ENCODE measurements at places on chromosomes 11 and 22. TPM values are rescaled to one million over a fixed set of nuclear protein-coding genes. Genes with fewer than 3 reads are reported as not detected.

Gene VPS37C
- total RNA-seq, result 5.5 TPM

Gene GAL3ST3
- total RNA-seq, result not detected

Gene ELMOD1
- total RNA-seq, result under 0.01 TPM

Gene MCAM
- 2.6 TPM for total RNA-seq

Gene GPR83
- 0.10 TPM for total RNA-seq

Gene ABCC8
- total RNA-seq, result under 0.01 TPM

Data from mononuclear cell (primary cell).